ENCODE measurements at places on chromosomes 6 and 20.

- no peak for DNase-seq
Measured at GRCh38 chr6:2476376-2476775, 231.0 kb upstream of the GMDS start.

DNA sequence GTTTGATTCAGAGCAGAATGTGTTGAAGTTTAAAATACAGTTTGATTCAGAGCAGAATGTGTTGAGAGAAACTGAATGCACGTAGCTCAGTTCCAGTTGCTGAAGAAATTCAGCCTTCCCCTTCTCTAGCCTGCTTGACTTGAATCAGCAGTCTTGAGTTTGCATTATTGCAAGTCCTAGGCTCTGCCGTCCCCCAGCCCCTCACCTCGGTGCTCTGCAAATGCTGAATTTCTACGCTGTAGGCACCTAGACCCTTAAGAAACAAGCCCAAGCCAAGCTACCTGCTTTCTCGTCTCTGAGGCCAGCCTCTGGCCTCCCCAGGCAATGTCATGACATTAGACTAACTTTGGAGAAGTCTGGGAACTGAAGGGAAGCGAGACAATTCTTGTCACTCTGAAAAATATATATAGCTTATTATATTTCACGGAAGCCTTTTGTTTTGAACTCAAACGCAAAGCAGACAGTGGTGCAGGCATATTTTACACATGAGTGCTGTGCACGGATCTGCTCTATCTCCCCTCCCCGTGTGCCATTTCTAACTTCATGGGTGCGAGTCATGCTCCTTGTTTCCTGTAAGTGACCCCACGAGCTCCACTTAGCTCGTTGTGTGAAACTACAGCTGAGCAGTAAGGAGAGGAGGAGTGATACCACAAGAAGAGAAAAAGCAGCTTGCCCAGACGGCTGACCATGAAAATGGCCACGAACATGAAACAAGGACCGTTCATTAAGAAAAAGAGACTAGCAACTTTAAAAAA is 71.4 kb upstream of the DUSP22 start:
- DNase-seq, result no peak

- DNase-seq, result no peak
Measured at GRCh38 chr6:152298055-152298647, 339.0 kb downstream of the SYNE1 start.

- no peak for DNase-seq
Measured at GRCh38 chr6:145600299-145600698, 135.0 kb downstream of the EPM2A start.

DNA sequence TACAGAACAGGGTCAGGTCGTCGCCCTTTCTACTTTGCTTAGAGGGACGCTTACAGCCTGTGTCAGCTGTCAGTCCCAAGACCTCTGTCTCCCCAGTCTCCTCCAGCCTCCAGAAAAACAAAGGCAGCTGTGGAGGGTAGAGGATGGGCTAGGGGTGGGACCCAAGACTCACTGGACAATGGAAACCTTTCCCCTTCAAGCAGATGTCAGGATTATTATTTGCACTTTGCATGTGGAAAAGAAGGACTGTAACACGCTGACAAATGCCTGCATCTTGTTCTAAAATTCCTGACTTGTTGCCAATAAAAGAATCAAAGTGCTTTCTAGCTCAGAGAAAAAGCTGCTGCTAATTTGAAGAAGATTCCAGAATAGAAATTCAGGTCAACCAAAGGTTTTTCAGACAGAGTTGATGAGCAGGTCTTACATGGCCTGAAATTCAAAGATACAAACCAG is 58.7 kb downstream of the SNX5 start:
- no peak for DNase-seq

- no peak for DNase-seq
Measured at GRCh38 chr6:167733740-167734661, 92.7 kb upstream of the AFDN start.

GRCh38 chr6:81773887-81774286 is 21.4 kb upstream of the TENT5A start:
- DNase-seq, result no peak

DNA sequence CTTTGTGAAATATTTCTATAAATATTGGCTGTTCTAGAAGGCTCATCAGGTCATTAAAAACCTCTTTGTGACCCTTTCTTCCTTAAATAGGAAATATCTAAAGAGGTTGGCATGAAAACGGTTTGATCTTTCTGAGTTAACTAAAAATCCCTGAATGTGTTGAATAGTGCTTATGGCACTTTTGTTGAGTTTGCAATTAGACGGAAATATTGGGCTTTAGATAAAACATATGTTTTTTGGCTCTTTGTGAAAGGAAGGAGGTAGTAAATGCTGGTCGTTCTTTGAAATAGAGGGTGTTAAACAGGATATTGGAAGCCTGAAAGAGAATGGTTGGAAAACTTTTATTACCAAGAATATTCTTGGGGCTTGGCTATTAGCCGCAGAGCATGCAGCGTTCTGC is 163.0 kb downstream of the ARID1B start:
- DNase-seq, result no peak

DNA sequence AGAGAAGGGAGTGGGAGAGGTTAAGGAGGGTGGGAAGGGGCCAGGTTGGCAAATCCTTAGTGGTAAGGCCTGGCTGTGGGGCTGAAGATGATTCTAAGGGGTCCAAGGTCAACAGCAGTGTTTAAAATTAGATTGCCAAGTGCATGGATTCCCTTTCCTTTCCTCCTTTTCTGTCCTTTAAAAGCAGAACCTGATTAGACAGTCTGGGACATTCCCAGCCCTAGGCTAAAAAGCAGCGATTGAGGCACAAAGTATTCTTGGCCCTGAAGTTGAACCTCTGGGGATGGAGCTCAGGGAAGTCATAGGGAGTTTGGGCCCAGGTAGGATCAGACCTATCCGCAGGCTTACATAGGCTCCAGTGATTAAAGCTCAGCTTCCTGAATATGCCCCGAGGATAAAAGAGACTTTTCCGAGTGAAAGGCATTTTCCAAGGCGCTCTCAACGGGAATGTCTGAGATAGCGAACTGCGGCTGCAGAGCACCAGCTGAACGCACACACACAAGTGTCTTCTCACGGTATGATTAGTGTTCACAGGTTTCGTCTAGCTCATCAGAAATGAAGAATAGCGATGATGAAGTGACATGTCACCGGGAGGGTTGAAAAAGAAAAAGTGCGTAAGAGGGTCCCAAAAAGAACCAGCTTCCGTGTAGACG is 787 bp upstream of the CARMIL1 start:
- no peak for DNase-seq

GRCh38 chr6:130298258-130298657 is 67.6 kb upstream of the TMEM200A start:
- no peak for DNase-seq

GRCh38 chr6:113057567-113058053 is 710.5 kb downstream of the RFPL4B start:
- DNase-seq, result no peak

DNA sequence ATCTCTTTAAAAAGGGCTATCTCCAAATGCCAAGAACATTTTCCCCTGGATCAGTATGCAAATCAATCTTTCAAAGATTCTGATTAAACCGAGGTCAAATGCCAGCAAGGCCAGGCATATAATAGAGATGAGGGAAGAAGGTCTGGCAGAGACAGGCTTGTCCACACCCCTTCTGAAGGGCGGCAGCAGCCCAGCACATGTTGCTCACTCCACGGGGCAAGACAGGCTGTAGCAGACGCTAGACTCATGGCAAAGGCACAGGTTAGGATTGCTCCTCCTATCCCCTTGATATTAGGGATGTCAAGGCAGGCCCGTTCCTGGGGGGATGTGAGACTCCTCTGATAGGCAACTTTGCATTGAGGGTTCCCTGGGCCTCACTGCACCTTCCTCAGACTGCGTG is 104.7 kb upstream of the RIN2 start:
- no peak for DNase-seq

- no peak for DNase-seq
Measured at GRCh38 chr20:1301031-1301529, 27.9 kb downstream of the SDCBP2 start.

DNA sequence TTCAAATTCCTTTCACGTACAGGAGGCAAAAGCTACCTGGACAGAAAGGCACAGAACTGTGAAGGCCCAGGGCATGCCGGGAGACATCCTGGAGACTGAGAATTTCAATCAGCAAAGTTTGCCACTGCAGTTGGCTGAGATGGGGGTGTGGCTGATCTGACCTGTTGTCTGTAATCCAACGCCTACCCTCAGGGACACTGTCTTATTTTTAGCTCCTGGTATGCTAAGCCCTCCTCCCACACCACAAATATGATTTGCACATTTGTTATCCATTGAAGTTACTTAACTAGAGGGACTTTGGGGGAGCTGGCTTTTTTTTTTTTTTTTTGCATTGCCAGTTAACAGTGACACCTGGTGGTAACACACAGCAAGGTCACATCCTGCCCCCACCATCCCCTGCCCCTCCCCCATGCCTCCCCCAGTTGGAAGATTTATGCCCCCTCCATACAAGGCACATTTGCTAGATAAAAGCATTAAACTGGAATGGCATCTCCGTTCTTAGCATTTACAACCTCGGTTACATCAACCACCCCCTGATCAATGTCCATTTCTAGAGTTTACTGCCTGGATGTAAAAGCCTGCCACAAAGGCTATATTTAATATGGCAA is 40.4 kb downstream of the TTI1 start:
- DNase-seq, result no peak

GRCh38 chr6:148203970-148204369 is 138.7 kb upstream of the SASH1 start:
- no peak for DNase-seq

DNA sequence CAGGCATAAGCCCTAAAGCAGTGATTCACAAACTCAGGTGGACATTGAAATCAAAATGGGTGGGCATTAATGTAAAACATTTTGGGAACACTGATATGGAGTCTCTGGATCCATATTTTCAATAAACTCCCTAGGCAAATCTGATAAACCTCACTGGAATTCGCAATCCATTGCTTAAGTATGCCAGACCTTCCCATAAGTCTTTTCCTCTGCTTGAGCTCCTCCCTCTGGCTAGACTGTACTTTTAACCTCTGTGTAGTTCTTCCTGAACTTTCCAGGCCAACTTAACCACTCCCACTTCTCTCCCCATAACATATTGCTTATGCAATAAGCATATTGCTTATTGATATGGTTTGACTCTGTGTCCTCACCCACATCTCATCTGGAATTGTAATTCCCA is 629.7 kb upstream of the IMPG1 start:
- no peak for DNase-seq

- no peak for DNase-seq
Measured at GRCh38 chr20:47816487-47817451, 31.5 kb upstream of the SULF2 start.

DNA sequence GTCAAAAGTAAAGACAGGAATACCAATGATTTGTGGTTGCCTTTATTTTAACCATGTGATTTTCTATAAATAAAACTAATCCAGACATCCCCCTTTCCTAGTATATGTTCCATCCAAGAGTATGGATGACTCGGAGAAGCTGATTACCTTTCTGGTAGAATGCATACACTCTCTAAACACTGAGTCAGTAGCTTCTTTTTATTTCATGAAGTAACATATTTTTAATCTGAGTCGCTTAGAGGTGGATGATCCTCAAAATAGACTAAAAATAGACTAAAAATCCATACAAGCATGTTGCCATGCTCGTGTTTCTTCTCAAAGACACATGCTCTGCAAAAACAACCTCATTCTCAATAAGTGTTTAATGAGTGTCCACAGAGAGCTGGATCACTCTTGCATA is 263.7 kb downstream of the COL12A1 start:
- DNase-seq, result no peak

GRCh38 chr20:49483018-49483695 is 689 bp upstream of the KCNB1 start:
- DNase-seq, result no peak

- DNase-seq, result no peak
Measured at GRCh38 chr6:71324194-71324785, 35.7 kb downstream of the OGFRL1 start.

DNA sequence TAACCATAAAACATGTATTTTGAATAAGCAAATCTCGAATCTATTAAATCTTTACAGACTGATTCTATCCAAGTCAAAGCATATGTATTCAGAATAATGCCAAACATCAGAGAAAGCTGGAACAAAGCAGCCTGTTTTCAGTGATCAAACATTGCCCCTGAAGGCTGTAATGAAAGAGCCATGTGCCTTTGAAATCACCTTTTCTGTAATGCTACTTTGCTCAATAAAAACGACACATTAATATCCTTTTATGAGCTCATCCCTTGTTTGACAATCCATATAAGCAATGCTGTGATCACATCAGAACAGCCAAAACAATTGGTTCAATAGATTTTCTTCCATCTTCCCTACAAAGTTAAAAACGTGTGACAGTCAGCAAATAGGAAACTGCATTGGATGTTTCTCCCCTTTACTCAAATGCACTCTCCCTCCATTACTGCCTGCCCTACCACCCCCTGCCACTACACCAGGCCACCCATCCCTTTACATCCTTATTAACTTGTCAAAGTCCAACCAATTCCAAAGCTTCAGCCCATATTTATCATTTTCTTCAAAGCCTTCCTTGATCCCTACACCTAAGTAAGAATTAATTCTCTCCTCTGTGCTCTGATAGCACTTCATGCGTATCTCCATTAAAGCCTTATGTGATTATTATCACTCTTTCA is 42.0 kb downstream of the THEMIS start:
- no peak for DNase-seq

DNA sequence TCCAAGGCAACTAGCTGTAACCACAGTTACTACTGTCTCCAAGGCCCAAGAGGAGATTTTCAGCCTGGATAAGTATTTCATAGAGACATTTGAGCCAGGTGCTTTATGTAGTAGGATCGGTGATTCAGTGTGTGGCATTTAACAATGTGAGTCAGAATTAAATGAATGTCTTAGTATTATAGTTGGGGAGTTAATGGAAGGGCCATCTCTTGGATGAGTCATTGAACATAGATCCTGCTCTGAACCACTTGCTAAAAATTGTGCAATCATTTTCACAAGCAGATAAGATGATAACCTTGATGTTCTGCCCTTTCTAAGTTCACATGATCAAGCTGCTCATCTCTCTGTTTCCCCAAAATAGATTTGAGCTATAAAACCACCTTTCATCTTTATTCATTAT is 668.9 kb upstream of the CITED2 start:
- no peak for DNase-seq

- DNase-seq, result no peak
Measured at GRCh38 chr20:24723647-24724352, 225.3 kb upstream of the CST7 start.

DNA sequence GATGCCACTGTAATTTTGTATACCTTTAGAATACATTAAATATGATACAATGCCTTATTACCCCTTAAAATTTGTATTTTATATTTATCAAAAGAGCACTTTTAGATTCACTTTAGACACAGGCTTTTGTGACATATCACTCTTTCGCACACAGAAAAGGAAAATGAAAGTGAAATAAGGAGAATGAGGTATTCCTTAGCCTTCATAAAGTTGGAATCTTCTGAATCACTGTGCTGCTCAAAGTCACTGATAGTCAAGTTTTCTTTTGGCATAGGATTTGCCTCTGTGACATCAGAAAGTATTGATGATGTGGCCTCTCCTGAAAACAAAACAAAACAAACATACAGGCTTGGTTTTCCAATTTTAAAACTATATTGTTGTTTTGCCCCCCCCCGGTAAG is 1097.1 kb downstream of the KIF16B start:
- DNase-seq, result no peak

DNA sequence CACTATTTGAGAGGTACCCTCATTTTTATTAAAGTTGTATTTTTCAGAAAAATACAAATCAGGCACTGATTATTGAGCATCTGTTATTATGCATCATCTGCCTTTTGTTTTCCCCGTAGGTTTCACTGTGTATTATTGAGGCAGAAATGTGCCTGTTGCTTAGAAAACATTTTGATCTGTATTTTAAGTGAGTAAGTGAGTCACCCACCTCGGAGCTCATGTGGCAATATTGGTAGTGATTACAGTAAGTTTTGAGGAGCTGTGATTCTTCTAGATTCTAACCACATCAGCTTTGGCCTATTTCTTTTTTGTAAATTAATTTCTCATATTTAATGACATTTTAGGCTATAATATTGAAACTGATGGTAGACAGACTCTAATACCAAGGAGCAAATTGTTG is 59.6 kb upstream of the LAMP5 start:
- DNase-seq, result no peak
